ENCODE measurements at places on chromosomes 5 and 9.

DNA sequence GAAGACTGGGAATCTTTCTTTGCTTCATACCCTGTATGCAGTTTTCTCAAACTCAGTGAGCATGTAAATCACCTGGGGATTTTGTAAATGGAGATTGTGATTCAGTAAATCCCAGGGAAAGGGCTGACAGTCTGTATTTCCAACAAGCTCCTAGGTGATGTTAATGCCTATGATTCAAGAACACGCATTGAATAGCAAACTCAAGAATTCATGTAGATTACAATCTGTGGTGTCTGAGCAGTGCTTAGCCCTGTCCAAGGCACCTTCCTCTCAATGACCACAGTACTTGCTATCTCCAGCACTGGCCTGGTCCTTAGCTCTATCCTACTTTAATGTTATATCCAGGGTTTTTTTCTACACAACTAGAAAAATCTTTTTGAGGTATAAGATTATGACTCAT, 721.4 kb upstream of the MEF2C start:
- DNase-seq = no peak

- no peak for DNase-seq
Observed at GRCh38 chr9:18566121-18566520, 92.2 kb downstream of the ADAMTSL1 start.

DNA sequence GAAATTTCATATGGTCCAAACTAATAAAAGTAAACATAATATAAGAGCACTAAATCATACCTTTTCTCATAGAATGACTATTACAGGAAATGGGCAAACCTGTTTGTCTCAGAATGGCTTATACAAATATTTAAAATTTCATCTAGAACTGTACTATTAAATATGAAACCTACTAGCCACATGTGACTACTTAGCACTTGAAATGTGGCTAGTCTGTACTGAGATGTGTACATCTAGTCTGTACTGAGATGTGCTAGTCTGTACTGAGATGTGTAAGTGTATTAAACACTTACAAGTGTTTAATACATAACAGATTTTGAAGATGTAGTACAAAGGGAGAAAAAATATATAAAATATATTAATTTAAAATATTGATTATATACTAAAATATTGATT, 22.4 kb downstream of the ABITRAM start:
- DNase-seq = no peak

- DNase-seq = no peak
Observed at GRCh38 chr5:464446-464842, 21.5 kb downstream of the EXOC3 start.

DNA sequence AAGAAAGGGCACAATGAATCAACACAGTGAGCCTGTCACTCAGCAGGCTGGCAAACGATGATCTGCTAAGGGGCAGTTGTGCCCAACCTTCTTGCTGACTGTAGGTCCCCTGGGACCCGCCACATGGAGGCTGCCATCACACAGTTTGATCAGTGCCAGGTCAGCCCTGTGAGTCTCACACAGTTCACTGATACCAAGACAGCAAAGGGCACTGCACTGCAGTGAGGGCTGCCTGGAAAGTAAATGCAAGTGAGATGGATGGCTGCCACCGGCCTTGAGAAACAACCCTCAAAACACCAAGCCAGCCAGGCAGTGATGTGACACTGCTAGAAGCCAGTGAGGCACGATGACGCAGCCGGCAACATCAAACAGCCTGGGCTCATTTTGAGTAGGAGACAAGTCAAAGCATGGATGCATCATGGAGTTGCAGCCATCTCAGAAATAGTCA, 30.3 kb downstream of the FOXD1 start:
- DNase-seq = no peak

GRCh38 chr5:67483453-67484030, 286.9 kb upstream of the CD180 start:
- DNase-seq = no peak

- no peak for DNase-seq
Observed at GRCh38 chr9:125626187-125626586, 80.8 kb downstream of the MAPKAP1 start.

GRCh38 chr5:6722015-6722414, 8.8 kb downstream of the TENT4A start:
- DNase-seq = no peak

- no peak for DNase-seq
Observed at GRCh38 chr5:97547999-97548738, 365.1 kb upstream of the RIOK2 start.

DNA sequence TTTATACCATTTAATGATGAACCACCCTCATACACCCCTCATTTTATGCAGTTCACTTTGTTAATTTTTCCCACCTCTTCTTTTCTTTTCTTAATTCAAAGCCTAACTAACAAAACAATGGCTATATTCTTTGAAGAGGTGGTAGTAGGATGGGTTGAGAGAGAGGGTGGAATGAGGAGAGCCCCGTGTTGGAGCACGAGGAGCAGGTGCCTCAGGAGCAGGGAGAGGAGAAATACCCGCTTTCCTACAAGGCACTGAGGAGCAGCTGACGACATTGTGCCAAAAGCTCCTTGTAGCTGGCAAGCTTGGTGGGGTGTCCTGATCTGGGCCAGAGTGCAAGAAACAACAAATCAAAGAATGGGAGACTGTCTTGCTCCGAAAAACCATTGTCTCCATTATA, 129.6 kb downstream of the HTR4 start:
- no peak for DNase-seq

GRCh38 chr9:134519375-134520070, 122.1 kb upstream of the COL5A1 start:
- DNase-seq = no peak

- no peak for DNase-seq
Observed at GRCh38 chr9:118384531-118385100, 680.4 kb downstream of the TLR4 start.

DNA sequence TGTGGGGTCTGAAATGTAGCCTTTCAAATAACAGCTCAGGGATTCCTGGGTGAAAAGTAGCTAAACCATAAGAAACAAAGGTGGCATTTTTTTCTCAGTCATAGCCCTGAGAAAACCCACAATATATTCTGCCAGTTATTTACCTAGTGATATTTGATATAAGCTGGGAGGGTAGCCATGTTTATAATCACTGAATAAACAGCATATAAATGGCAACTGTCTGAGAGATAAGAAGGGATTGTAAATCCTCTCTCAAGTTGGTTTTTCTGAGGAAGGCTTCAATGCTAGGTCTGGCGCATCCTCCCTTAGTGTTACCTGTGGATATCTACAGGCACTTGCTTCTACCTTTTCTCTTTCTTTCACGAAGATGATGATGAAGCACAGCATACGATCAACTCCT, 1080.5 kb upstream of the DMAC1 start:
- no peak for DNase-seq

- no peak for DNase-seq
Observed at GRCh38 chr9:84169240-84169639, 171.3 kb downstream of the SLC28A3 start.

- DNase-seq = no peak
Observed at GRCh38 chr5:55925181-55925580, 69.6 kb downstream of the IL6ST start.

GRCh38 chr5:156237361-156237760, 89.6 kb upstream of the SGCD start:
- DNase-seq = no peak

DNA sequence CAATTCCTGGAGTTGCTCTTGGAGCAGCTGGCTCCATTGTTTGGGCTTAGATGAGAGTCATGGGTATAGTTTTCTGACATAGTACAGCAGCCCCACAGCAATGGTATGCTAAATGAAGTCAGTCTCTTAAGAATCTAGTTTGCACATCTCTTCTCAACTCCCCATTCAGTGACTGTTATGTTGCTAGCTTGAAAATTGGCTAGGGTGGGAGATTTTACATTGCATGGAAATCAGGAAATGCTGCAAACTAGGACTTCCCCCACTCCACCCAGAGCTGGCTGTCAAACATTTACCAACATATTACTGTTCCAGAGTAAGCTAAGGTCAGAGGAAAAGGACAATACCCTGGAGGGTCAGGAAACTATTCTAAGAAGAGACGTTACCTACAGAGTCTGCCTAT, 17.6 kb upstream of the FCHO2 start:
- no peak for DNase-seq

DNA sequence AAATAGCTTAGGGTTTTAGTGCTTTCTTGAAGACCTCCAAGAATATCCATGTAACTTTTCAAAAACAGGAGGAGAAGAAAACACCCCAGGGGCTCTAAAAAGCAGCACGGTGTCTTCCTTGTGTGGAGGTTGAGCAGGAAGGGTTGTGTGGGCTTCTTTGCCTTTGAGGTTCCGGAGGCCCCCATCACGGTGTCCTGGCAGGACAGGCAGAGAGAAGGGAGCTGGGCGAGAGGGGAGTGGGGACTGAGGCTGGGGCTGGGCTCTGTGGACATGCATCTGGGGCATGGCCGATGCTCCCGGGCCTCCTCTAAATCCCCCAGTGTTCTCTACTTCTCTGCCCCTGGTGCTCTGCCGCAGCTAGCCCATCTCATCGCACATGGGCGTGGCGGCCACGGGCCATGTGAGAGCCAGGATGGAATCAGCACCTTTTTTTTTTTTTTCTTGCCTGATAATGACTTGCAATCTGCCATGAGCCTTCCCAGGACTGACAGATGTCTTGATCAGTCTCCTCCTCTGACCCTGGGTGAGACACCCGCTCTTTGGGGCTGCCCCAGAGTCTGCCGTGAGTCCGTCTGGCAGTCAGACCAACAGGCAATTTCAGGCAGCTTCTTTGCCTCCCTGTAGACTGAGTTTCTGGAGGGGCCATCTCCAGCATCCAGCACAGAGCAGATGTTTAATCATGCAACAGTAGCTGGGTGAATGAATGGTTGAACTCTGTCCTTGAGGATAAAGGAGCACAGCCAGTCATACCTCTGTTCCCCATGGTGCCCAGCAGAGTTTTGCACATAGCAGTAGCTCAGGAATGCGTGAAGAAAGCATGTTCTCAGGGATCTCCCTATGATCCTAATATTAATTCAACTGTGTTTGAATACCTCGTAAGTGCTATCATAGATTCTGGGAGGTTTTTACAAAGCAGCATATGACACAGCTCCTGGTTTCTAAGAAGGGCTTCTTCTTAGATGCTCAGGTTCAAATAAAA, 12.1 kb downstream of the CXCL14 start:
- no peak for DNase-seq

DNA sequence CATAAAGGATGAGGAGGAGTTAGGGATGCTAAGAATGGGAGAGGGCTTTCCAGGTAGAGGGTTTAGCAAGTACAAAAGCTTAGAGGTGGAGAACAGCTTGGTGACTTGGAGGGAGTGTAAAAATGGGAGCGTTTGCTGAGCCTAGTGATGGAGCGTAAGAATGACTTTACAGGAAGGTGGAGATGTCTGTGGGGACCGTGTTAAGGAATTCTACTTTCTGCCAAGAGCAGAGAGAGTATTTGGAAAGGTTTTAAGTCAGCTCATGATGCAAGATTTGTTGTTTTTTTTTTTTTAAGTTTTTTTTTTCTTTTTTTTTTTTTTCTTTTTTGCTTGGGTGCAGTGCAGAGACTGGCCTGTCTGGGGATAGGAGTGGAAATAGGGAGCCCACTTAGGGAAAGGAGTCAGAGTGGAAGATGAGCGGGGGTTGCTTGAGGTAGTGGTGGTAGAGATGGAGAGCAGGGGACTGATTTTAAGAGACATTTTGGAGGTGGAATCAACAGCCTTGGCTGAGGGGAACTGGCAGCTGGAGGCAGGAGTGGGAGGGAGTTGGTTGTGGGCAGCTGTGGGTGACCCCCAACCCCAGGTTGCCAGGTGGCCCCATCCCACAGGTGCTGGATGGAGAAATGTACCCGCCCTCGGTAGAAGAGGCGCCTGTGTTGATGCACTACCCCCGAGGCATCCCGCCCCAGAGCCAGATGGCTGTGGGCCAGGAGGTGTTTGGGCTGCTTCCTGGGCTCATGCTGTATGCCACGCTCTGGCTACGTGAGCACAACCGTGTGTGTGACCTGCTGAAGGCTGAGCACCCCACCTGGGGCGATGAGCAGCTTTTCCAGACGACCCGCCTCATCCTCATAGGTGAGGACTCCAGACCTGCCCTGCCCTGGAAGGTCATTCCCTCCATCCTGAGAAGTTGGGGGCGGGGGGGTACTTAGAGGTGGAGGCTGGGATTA, 12.4 kb downstream of the PTGS1 start:
- no peak for DNase-seq

GRCh38 chr5:167820101-167820990, 471.1 kb upstream of the WWC1 start:
- DNase-seq = no peak

- DNase-seq = no peak
Observed at GRCh38 chr9:2424619-2425033, 197.0 kb upstream of the VLDLR start.

DNA sequence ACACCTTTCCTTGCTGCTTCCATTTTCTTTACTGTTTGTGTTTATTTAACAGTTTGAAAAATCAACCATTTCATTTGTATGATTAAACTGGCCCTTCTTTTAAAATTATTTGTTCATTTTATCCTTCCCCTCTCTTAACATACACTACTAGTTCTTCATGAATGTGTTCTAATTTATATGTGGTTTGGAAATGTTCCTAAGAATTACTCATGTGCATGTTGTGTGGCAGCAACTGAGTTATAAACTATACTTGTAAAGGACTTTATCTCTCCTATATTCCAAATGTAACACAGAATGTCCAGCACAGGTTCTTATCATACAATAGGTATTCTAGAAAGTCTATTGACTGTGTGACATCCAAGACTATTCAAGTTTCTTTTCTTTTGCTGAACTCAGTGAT, 358.2 kb upstream of the MEF2C start:
- no peak for DNase-seq

DNA sequence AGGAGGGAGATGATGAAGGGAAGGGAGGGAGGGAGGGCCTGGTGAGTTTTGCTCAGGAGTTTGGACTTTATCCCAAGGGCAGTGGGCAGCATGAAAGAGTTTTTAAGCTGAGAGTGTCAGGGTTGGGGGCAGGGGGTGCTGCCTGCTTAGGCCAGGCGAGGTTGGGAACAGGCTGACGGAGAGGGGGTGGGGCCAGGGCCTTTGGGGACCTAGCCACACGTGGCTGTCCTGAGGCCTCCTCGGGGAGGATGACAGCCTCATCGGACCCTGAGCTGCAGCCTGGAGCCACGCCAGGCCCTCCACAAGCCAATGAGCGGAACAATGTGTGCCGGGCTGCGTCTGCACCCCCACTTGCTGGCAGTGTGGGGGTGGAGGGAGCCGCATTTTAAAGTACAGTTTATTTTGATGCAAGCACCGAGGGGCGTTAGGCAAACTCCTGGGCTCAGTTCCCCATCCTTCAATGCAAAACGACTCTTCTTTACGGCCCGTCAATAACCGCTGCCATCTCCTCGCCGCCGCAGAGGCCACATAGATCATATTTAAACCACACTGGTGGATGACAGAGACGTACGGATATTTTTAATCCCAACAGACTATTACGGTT, 5.3 kb upstream of the RXRA start:
- DNase-seq = no peak
